ENCODE measurements at places on chromosomes 11 and 22. TPM values are rescaled to one million over a fixed set of nuclear protein-coding genes. Genes with fewer than 3 reads are reported as not detected.
A peak's percentile ranks its signal among the peaks of the same experiment; 100 is the strongest.

DNA sequence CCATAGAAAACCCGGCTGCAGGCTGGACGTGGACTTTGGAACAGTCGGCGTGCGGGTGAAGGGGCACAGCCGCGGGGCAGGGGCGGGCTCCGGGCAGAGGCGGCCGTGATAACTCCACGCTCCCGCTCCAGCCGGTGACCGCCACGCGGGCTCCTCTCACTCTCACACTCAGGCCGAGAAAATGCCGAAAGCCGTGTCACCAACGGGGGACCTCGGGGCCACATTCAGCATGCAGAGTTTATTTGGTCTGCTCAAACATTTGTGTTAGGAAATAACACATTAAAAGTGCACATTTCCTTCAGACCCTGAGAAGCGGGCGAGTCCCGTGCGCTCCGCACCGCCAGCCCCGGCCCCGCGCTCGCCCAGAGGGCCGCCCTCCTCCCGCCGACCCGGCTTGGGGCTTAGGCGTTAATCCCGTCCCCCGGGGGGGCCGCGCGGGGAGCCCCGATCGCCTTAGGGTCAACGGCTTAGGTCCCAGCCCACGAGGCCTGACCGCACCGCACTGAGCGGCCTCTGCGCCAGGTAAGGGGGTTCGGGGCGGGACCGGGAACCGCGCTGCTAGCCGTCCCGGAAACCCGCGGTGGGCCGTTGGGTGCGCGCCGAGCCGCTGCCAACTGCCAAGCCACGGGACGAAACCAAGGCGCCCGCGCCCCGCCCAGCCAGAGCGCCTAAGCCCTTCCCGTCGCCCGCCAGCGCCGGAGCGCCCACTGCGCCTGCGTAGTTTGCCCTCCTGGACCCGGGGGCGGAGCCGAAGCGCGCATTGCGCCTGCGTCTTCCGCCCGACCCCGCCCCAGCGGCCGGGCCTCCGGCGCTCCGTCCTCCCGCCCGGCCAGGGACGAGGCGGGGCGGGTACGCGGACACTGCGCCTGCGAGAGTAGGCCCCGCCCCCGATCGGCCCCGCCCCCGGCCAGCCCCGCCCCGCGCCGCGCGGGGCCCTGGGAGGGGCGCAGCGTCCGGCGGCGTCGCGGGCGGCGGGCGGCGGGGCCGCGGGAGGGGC lies at the start of gene ZBED4:
TSS of gene ZBED4 (plus strand) at position 947 of the 997 bp plus-strand sequence. CDS start 29,819 bp downstream, outside the sequence.
- H3K4me1 ChIP-seq, result peaks cover 22% of the 10 kb centered on the region
- H3K4me3 ChIP-seq, result peak within 1 kb of the TSS; percentile 94
- peak within 1 kb of the TSS; percentile 90 for H3K27ac ChIP-seq
- DNase-seq, result peak; percentile 99

DNA sequence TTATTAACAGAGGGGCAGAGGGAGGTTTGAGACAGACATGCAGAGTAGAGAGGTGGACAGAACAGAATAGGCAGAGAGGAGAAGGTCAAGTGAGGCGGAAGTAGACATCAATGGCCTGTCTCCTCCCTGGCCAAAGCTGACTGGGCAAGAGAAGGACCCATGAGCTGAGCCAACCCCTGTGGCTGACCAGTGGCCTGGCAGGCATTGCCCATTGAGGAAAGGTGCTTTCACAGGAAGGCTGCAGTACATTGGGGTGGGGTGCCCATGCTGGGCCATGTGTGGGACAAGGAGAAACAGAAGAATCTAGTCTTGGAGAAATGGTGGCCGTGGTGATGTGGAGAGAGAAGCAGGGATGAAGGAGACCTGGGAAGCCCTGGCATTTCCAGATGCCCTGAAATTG lies 76.0 kb downstream of the MYEOV start:
- H3K4me1 ChIP-seq, result no peaks in the 10 kb centered on the region
- H3K27me3 ChIP-seq, result no peaks in the 10 kb centered on the region

DNA sequence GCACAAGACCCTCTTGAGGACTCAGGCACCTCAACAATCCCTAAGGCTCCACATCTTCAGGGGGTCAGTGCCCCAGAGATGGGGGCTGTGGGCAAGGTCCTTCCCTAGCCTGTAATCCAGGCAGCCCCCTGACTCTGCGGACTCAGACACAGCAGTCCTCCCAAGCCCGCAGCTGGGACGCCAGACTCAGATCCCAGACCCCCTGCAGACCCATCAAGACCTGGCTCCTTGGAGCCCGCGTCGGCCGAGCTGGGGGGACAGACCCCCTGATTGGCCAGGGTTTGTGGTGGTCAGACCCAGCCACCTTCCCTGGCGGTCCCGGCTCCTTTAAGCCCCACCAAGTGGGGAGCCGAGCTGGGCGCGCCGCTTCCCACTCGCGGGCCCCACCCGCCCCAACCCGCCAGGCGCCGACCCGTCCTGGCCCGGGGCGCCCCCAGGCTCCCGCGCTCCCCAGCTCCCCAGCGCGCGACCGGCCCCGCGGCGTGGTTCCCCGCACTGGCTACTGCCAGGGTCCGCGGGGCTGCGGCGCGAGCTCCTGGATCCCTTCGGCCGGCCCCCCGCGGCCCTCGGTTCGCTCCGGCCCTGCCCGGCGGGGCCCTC lies 458 bp downstream of the OSBPL5 start:
- H3K4me3 ChIP-seq, result peak overlapping the region; percentile 60
- no peaks in the 10 kb centered on the region for H3K4me1 ChIP-seq
- H3K27me3 ChIP-seq, result no peaks in the 10 kb centered on the region
- DNase-seq, result no peak

DNA sequence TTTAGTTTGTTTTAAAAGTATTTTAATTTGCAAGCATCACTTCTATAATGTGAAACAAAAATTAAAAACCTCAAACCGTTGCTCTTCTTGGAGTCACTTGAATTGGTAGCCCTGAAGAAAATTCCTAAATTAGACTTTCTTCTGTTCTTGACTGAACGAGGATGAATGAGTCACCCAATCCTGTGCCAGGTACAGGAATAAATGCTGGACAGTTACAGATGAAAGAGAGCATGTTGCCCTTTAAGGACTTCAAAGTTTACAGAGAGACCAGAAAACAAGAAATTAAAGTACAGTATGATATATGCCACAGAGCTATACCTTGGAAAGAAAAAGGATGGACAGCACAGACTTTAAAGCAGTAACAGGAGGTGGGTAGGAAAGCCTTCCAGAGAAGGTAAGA lies 41.3 kb upstream of the CXCR5 start:
- no peaks in the 10 kb centered on the region for H3K27me3 ChIP-seq
- no peak overlapping the region for H3K27ac ChIP-seq
- H3K4me3 ChIP-seq, result no peak overlapping the region
- H3K4me1 ChIP-seq, result peaks cover 16% of the 10 kb centered on the region
- no peaks in the 10 kb centered on the region for H3K36me3 ChIP-seq

GRCh38 chr11:32118025-32118974 lies 27.4 kb downstream of the RCN1 start:
- H3K36me3 ChIP-seq, result no peaks in the 10 kb centered on the region
- H3K27me3 ChIP-seq, result no peaks in the 10 kb centered on the region
- no peak overlapping the region for H3K27ac ChIP-seq
- no peaks in the 10 kb centered on the region for H3K4me1 ChIP-seq
- no peak for DNase-seq

GRCh38 chr22:46803031-46803880 lies 40.8 kb downstream of the TBC1D22A start:
- peak overlapping the region; percentile 62 for H3K27ac ChIP-seq
- H3K36me3 ChIP-seq, result peaks cover 2% of the 10 kb centered on the region
- DNase-seq, result peak; percentile 67

DNA sequence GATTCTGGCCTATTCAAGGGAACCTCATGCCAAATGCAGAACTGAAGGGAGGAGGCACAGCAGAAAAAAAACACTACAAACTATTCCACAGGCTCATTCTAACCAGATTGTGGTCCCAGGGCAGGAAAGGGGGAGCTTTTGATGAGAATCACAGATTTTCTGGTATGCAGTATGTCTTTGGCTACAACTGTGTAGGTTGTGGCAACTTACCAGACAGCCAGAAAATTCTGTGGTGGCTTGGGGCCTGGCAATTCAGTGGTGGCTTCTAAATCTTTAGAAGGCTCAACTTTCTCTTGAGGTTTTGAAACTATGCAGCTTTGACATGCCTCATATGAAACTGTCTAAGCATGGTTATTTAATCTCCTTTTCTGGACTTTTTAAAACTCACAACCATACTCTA lies 850.8 kb upstream of the CCDC90B start:
- no peak overlapping the region for H3K27ac ChIP-seq
- no peaks in the 10 kb centered on the region for H3K4me1 ChIP-seq
- H3K27me3 ChIP-seq, result no peaks in the 10 kb centered on the region
- H3K36me3 ChIP-seq, result no peaks in the 10 kb centered on the region

DNA sequence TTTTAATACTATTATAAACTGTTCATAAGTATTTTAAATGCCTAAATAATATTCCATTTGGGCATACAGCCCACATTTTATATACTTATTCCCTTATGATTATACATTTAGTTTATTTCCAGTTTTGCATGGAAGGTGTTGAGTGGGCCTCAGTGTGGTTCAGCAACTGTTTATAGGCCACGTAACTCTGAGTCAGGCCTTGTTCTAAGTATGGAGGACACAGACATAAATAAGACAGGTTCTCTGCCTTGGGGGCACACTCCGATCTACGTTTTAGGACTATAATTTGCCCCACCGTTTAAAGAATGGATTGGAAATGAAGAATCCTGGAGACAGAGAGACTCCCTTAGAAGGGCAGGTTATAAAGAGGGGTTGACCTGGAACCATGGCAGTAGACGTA lies 212.2 kb upstream of the TBCEL start:
- H3K27me3 ChIP-seq, result no peaks in the 10 kb centered on the region
- DNase-seq, result no peak
- H3K36me3 ChIP-seq, result no peaks in the 10 kb centered on the region
- peaks cover 9% of the 10 kb centered on the region for H3K4me1 ChIP-seq
- no peak overlapping the region for H3K4me3 ChIP-seq

DNA sequence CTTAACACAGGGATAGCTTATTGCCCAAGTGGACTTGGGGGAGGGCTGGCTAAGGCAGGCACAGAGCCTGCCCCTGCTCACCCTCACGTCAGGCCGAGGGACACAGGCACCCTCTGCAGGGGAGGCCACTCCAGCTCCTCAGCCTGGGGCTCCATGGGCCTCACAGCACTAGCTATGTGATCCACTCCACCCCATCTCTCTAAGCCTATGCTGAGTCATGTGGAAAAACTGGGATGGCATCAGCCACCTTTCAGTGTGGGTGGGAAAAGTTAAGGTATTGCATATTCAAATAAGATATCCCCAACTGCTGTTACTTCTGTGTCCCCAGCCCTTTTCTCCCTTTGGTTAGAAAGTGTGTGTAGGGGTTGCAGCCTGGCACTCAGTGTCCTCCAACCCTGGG lies 22.3 kb downstream of the RANGAP1 start:
- peaks cover 1% of the 10 kb centered on the region for H3K36me3 ChIP-seq
- no peak for DNase-seq
- H3K27me3 ChIP-seq, result no peaks in the 10 kb centered on the region
- H3K27ac ChIP-seq, result no peak overlapping the region
- no peak overlapping the region for H3K4me3 ChIP-seq

GRCh38 chr11:9384535-9385326 lies at the start of gene IPO7:
IPO7 (plus strand) TSS chr11:9384652; CDS start chr11:9384764, 112 bp downstream.
- no peaks in the 10 kb centered on the region for H3K27me3 ChIP-seq
- H3K4me3 ChIP-seq, result peak within 1 kb of the TSS; percentile 90
- no peaks in the 10 kb centered on the region for H3K36me3 ChIP-seq
- H3K27ac ChIP-seq, result peak within 1 kb of the TSS; percentile 98
- peaks cover 30% of the 10 kb centered on the region for H3K4me1 ChIP-seq
- peak; percentile 92 for DNase-seq

GRCh38 chr22:45335854-45336522 lies 26.3 kb downstream of the FAM118A start:
- H3K4me3 ChIP-seq, result no peak overlapping the region
- no peaks in the 10 kb centered on the region for H3K4me1 ChIP-seq
- no peak for DNase-seq

- H3K27ac ChIP-seq, result peak overlapping the region; percentile 50
- H3K27me3 ChIP-seq, result no peaks in the 10 kb centered on the region
- no peaks in the 10 kb centered on the region for H3K4me1 ChIP-seq
- peaks cover 2% of the 10 kb centered on the region for H3K36me3 ChIP-seq
- H3K4me3 ChIP-seq, result no peak overlapping the region
Observed at GRCh38 chr11:66651016-66651415, 12.5 kb downstream of the RBM4 start.

DNA sequence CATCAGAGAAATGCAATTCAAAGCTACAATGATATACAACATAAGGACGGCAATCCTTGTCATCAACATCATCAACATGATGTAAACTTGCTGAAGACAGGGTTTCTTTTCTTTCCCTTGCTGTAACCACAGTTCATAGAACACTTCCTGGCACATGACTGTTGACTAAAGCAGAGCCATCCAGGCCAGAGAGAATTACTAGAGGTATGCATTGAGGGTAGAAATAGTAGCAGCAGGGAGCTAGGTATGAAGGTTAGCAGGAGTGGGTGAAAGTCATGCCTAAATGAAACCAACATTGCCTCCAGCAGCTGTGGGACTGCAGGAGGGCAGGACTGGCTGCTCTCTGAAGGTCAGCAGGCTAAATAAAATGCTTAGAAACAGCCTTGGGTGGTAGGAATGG lies 103.7 kb downstream of the LRRC32 start:
- no peaks in the 10 kb centered on the region for H3K36me3 ChIP-seq
- DNase-seq, result no peak
- H3K4me3 ChIP-seq, result no peak overlapping the region
- peaks cover 9% of the 10 kb centered on the region for H3K4me1 ChIP-seq
- H3K27me3 ChIP-seq, result no peaks in the 10 kb centered on the region

DNA sequence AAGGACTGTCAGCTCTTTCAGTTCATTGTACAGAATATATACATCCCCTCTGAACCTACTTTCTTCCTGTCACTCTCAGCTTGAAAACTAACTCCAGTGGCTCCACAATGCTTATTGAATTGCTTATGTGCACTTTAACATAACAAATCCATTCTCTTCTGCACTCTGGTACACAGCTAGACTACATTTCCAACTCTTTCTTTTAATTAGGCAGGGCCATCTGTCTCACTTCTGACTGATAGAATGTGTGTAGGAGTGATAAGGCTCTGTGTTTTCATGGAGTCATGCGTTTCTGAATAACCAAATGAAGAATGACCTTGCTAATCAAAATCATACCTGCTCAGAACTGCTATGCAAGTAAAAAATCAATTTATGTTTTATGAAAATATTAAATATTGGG lies 278.5 kb upstream of the CCDC179 start:
- no peaks in the 10 kb centered on the region for H3K36me3 ChIP-seq
- H3K4me1 ChIP-seq, result no peaks in the 10 kb centered on the region
- no peak overlapping the region for H3K4me3 ChIP-seq
- H3K27ac ChIP-seq, result no peak overlapping the region
- no peak for DNase-seq

DNA sequence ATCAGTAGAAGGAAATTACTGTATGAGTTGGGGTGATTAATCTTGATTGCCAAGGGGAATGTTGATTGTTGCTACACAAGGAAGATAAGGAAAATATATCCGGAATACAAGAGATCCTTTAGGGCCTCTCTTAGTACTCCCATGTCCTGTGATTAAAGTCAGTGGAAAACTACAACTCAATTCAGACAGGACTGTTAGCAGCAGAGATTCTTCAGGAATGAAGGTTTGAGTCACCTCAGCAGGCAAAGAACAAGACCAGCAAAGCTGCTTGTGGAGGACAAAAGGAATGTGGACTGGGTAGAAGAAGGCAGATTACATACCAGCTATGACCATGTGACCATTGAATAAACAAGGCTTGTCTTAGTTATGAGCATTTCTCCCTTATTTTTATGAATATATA lies 478.2 kb downstream of the BUD13 start:
- no peaks in the 10 kb centered on the region for H3K27me3 ChIP-seq
- no peak overlapping the region for H3K4me3 ChIP-seq
- H3K4me1 ChIP-seq, result peaks cover 49% of the 10 kb centered on the region
- no peaks in the 10 kb centered on the region for H3K36me3 ChIP-seq

The UBQLN3 gene
- total RNA-seq, result not detected

The RAB38 gene
- 0.41 TPM for total RNA-seq

The OR5AN1 gene
- total RNA-seq, result not detected

The SLC15A3 gene
- 0.43 TPM for total RNA-seq

The BIK gene
- 13.3 TPM for total RNA-seq

The OR2AG2 gene
- total RNA-seq, result not detected

The RELT gene
- total RNA-seq, result 11.7 TPM

The SAA4 gene
- total RNA-seq, result not detected

The MUC6 gene
- total RNA-seq, result not detected
